Large intestine (tissue), 12 donors: ENCODE measurements at places on chromosomes 12 and 14. TPM values are rescaled to one million over a fixed set of nuclear protein-coding genes. Genes with fewer than 3 reads are reported as not detected.

RALGAPA1 gene
- 33.3 TPM for polyA plus RNA-seq

LRRK2 gene
- 2.8 TPM for polyA plus RNA-seq

CLEC6A gene
- polyA plus RNA-seq = not detected

DNA sequence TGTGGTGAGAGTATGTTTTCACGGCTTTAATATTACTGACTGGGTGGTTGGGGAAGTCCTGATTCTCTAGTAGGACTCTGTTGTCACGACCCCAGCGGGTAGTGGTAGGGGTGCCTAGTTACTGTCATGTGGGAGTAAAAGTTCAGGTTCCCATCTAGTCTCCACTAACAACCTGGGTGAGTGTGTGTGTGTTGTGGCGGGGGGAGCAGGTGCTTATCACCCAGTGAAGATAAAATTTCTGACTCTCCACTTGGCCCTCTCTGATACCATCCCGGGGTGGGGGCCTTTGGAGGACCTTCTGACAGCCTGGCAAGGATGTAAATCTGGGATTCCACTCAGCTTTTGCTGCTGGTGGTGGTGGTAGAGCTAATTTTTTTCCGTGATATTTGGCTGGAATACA lies 35.4 kb upstream of the GUCY2C start:
- no peak for DNase-seq

DNA sequence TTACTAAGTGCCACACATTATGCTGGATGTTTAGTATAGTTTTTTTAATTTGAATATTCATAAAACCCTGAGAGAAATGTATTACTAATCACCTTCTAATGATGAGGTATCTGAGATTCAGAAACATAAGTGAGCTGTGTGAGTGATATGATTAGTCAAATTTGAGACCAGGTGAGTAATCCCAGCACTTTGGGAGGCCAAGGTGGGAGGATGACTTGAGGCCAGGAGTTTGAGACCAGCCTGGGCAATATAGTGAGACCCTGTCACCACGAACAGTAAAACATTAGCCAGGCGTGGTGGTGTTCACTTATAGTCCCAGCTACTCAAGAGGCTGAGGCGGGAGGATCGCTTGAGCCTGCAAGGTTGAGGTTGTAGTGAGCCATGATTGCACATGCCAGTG lies 438.4 kb downstream of the RAD51B start:
- no peak for DNase-seq

DNA sequence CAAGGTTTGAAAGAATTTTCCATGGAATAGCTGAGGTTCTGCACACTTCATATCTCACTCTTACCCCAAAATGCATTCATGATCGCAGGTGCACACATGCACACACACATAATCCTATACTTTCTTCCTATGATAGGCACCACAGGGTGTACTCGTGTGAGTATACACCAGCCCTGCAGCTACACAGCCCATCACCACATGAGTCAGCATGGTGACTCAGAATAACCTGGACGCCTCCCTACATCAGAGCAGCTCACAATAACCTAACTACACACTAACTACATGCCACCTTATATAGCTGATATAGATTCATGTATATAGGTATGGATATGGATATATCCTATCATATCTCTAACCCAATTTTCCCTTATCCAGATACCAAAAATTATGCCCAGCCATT lies 850.2 kb upstream of the TMEM132C start:
- no peak for DNase-seq

DNA sequence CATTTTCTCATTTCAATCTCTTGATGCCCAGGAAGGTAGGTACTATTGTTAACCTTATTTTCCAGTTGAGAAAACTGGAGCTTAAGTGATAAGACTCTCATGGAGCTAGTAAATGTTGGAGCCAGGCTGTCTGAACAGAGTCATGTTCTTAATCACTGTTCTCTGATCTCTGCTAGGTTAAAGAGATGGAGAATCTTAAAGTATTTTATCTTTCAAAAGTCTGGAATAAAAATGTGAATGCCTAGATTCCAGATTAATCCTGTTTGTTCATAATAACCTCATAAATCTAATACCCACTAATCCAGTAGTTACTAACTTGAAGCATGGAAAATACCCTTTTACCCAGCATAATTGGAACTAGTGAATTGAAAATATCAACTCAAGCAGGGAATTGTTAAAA lies 341.0 kb upstream of the RGS6 start:
- DNase-seq = no peak
